ENCODE measurements at places on chromosomes 11 and 22.

GRCh38 chr11:67400942-67401494 is 640 bp downstream of the PPP1CA start:
- no peak for DNase-seq

DNA sequence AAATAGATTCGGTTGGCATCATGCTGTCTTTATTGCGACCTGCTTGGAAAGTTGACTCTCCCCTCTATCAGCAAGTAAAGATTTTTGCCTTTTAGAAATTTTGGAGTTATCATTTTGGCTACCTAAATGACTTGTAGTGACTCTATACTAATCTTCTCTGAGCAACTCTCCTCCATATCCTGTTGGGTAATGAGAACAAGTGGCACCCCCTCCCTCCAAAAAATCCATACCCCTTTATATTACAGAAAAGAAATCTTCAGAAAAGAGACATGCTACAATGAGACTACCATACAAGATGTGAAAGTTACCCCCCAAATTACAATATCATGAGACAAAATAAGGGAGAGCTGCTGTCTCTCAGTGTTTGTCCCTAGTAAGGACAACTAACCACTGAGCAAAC is 1.2 kb downstream of the JAML start:
- no peak for DNase-seq

DNA sequence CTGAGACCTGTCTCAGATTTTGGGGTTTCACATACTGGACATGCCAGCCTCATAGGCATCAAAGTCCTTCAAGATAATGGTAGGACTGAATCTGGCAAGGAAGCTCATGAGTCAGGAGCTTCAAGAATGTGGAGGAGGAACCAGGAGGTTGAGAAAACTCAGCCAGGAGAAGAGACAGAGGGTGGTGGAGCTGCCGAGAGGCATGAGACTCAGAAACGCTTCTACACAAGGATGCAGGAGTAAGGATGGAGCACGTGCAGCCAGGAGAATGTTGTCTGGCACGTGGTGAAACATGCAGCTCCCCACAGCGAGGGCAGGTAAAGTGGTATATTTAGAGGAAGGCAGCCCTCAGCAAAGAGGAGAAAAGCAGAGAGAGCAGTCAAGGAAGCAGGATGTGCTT is 148.7 kb upstream of the ISX start:
- no peak for DNase-seq

- no peak for DNase-seq
Measured at GRCh38 chr22:19779685-19780268, 19.2 kb downstream of the TBX1 start.

DNA sequence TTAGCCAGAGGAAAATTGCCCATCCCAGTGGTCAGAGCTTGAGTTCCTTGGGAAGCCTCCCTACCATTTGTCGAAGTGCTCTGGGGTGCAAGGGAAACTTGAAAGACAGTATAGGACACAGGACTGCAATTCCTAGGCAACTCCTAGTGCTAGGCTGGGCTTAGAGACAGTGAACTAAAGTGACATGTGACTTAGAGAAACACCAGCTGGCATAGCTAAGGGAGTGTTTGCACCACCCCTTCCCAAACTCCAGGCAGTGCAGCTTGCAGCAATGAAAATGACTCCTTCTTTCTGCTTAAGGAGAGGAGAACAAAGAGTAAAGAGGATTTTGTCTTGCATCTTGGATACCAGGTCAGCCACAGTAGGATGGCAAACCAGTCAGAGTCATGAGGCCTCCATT is 388.0 kb downstream of the DYNC2H1 start:
- DNase-seq = no peak

DNA sequence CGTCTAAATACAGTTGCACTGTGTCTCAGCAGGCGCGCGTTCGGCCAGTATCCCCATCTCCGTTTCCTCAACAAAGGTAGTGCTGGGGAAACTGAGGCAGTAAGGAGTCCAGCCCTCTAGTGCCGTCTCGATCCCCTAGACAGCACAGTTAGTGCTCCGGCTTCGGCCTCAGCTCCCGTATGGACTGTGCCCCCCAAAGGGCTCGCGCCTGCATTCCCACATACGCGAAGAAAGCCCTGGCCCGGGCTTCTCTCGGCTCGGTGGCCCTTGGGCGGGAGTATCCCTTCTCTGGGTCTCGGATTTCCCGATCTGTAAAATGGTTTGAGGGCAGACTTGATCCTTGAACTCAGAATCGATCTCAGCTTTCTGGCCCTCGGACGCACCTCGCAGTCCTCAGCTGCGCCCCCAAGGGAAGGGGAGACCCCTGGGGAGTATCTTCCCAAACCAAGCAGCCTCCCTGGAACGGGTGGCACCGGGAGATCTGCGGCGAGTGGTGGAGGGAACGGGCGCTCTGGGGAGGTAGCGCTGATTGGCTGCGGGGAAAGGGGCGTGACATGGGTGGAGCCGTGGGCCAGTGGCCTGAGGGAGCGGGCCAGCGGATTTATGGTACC is 759 bp upstream of the PEX16 start:
- DNase-seq = peak; percentile 83
